Activated naive CD4-positive, alpha-beta T cell (primary cell): ENCODE measurements at places on chromosomes 16 and 17.

DNA sequence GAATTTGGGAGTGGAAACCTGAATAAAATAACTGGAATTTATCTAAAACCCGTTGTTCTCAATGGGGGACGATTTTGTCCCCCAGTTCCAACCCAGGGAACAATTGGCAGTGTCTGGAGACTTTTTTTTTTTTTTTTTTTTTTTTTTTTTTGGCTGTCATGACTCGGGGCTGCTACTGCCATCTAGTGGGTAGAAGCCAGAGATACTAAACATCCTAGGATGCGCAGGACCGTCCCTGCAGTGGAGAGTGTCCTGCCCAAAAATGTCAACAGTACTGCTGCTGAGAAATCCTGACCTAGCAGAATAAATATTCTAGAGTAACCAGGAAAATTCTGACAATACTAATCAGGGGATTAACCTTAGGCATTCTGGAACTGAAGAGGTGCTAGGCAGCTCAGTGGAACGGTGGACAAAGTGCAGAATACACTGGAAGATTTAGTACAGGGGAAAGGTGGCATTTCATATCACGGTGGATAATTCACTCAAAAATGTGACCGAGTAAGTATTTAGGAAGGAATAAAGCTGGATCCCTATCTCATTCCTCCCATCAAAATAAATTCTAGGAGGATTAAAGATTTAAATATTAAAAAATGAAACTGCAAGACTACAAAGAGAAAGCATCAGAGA, 107.6 kb downstream of the SPECC1 start:
- peak; percentile 3 for DNase-seq

DNA sequence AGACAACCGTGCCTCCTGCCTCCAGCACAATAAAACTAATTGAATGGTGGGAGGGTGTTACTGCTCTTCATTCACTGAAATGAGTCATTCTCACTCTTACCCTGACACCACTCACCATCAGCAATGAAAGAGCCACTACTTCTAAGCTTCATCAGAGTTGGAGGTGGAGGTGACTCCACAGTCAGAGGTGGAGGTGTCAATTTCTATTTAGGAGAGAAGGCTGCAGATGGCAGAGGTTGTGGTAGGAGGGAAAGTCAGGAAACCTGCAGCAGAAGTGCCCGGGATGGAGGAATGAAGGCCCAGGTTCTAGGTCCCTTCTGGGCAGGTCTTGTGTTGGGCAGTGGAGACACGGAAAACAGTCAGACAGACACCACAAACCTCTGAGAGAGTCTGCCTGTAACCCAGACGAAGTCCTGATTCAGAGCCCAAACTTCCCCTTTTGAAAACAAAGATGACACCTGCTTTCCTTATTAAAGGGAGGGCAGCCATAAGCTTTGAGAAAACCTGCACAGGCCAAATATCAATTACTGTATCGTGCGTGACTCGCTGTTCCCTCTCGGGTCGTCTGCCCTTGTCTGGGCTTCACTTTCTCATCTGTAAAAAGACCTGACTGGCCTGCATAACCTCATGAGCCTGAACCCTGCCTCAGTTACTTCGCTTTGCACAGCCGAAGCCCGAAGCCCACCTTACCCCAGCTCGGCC, 668 bp downstream of the ATPAF2 start:
- DNase-seq = no peak

DNA sequence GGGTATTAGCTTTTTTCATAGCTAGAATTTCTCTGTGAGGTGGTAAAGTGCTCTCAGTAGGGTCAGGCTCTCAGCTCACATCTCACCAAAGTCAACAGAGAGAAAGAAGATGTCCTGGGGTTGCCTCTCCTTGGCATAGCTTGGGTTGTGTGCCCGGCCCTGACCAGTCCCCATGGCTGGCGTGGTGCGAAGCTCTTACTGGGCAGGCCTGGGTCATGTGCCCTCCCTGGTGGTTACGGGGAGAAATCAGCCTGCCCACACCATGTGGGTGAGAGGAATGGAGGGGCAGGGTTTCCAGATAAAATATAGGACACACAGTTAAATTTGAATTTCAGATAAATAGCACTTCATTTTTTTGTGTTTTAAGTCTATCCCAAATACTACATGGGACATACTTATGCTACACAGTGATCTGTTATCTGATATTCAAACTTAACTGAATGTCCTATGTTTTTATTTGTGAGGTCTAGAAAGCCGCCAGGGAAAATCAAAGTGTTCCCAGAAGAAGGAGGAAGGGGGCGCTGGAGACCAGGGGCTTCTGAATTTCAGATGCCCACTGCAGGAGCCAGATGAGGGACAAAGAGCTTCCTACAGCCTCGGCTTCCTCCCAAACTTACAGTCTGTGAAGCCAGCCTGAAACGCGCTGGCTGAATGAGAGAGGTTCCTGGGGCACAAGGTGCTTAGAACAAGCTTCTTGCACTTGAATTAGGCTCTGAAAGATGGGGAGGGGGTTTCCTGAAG, 45.4 kb downstream of the NKD1 start:
- no peak for DNase-seq

GRCh38 chr16:88374736-88375135, 8.0 kb upstream of the ZNF469 start:
- DNase-seq = no peak

GRCh38 chr16:66903544-66904427, 14.9 kb downstream of the CDH16 start:
- no peak for DNase-seq

- no peak for DNase-seq
Observed at GRCh38 chr16:49534901-49535610, 161.5 kb downstream of the C16orf78 start.

GRCh38 chr16:88473666-88474534, 20.8 kb downstream of the ZFPM1 start:
- DNase-seq = no peak

DNA sequence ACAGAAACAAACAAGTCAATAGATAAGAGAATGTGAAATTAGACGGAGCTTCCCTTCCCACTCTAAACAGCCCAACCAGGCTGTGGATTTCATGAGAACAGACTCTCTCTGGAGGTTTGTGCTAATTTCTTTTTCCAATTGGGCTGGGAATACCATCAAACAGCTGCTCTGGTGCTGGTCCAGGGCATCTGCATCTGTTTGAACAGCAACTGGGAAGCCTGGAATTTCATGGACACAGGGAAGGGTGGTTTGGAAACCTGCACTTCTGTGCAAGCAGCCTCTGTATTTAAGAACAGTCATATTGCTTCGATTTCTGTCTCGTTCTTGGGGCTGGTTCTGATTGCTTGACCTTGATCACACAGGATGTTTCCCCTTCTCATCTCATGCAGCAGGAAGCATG, 88.7 kb downstream of the FOXL1 start:
- DNase-seq = no peak

- DNase-seq = no peak
Observed at GRCh38 chr17:1222321-1222720, 42.5 kb upstream of the ABR start.

DNA sequence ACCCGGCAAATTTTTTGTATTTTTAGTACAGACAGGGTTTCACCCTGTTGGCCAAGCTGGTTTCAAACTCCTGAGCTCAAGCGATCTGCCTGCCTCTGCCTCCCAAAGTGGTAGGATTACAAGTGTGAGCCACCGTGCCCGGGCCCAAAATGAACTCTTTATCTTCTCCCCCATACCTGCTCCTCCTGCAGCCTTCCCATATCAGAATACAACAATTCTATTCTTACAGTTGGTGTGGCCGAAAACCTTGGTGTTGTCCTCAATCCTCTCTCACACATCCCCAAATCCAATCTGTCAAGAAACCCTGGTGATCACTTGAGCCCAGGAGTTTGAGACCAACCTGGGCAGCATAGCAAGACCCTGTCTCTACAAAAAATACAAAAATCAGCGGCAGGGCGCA, 19.5 kb upstream of the SPN start:
- no peak for DNase-seq

DNA sequence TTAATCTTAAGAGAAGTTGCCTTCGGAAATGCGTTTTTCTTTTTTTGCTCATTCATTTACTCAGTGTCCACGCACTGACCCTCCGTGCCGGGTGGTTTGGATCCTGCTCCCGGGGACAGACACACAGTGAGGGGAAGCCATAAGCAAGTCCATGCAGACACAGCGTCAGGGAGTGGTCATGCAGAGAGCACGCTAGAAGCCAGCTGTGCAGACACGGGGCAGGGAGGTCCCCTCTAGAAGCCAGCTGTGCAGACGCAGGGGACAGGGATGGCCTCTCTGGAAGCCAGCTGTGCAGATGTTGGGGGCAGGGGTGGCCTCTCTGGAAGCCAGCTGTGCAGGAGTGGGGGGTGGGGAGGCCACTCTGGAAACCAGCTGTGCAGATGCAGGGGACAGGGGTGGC, 4.8 kb downstream of the GAA start:
- no peak for DNase-seq

DNA sequence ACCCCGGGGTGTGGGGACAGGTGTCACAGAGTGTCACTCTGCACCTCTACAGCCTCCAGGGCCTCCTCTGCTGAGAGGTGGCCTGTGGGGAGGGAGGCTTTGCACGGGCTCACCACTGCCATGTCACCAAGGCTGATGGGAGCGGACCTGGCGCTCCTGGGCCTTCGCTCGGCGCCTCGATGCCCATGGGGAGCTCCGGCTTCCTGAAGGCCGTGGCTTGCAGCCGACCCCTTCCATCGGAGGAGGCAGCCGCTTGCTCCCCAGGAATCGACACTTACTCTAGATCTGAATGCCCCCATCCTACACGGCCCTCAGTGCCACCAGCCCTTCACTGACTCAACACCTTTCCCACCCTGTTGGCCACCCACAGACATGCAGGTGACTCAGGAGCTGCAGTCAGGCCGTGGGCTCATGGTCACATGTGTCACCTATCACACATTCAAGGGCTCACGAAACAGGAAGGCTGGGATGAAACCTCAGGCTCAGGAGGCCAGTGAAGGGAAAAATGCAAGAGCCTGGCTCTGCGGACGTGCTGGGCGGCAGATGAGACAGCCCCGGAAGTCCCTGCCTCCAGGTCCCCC, 11.9 kb downstream of the LGALS3BP start:
- no peak for DNase-seq

GRCh38 chr17:4810696-4811290, 3.8 kb downstream of the PLD2 start:
- no peak for DNase-seq
